ENCODE measurements at places on chromosomes 5 and 9.

DNA sequence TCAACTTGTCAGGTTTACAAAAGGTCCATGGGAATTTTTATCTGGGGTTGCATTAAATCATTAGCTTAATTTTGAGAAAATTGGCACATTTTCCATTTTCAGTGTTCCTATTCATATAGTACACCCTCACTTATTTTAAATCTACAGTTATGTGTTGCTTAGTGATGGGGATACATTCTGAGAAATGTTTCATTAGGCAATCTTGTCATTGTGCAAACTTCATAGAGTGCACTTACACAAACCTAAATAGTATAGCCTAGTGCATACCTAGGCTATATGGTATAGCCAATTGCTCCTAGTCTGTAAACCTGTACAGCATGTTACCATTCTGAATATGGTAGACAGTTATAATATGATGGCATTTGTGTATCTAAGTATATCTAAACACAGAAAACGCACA, 19.8 kb upstream of the FAM151B start:
- no peak for DNase-seq

DNA sequence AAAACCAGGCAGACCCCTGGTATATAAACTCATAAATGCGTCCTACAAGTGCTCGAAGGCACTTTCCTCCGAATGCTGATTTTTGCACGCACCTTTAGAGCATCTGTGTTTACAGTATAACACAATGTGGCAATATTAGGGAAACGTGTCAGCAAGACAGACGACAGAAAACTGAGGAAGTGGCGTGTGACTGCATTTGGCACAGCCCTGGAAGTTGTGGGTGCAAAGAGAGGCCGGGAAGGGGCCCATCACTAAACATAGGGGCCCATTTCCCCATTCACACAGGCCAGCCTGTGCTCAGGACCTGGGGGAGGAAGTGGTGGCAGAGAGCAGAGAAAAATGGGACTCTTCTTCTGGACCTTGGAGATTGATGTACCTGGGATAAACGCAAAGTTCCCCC, 48.2 kb downstream of the RASGEF1C start:
- DNase-seq = no peak

DNA sequence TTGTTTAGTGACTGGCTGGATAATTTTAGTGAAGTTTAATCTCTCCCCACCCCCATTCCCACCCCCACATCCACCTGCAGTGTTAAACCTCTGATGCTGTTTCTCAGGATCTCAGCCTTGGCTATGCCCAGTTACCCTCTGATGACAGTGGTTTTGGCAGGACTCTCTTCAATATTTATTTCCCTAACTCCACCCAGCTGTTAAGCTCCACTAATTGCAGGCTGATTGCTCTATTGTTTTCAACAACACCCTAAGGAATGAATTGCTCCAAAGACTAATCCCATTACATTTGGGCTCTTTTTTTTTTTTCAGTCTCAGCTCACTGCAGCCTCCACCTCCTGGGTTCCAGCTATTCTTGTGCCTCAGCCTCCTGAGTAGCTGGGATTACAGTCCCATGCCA, 46.3 kb downstream of the PHAX start:
- DNase-seq = no peak

DNA sequence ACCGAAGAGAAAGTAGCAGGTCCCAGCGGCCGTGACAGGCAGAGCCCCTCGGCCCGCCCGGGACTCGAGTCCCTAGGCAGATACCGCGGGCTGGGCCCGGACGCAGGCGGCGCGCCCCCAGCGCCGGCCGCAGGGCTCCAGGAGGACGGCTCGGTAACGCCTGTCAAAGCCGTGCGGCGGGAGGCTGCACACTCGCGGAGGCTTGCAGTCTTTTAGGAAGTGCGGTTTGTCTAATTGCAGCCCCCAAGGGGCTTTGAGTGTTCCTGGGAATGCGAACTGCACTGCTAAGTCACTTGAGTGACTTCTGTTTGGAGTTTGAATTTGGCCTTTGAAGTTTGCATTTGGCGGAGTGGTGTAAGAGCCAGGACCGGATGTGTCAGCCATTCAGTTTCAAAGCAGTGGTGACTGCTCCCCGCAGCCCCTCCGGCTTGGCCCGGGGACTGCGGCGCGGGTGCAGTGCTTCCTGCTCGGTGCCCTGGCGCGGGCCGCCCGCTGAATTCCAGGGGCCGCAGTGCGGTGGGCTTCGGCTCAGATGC, 1.3 kb downstream of the MAP3K1 start:
- peak; percentile 49 for DNase-seq

DNA sequence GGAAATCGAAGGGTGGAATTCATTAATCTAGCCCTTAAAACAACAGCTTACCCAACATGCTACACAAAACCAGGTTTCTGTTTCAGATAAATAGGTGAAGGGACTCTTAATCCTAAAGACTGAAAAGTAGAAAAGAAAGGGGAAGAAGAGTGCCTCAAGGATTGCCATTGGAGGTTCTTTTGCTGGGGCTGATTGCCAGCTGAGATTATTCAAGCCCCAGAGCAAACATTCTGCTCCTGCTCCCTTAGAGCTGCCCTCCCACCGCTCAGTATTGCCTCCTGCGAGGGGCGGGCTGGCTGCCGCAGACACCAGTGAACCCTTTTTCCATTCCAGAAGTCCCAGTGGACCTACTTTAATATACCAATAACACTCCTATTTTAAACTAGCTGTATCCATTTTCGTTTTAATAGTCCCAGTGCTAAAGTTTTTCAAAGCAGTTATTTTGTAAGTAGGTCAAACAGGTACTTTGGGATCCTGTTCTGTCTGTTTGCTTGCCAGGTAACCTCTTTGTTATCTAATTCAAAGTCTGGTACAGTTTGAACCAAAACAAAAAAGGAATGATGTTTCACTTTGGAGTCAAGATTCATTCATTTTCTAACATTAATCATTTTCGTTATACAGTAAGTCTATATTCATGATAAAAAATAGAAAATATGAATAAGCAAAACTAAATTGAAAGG, 38.6 kb downstream of the HMGCS1 start:
- no peak for DNase-seq

- DNase-seq = no peak
Measured at GRCh38 chr5:35683466-35683865, 65.8 kb downstream of the SPEF2 start.
